Hematopoietic multipotent progenitor cell treated with erythropoietin and hydrocortisone succinate and interleukin-3 and kit ligand, for 4 days (in vitro differentiated cells): ENCODE measurements at places on chromosomes 5 and 9.

GRCh38 chr9:27548055-27548741 is 18.6 kb upstream of the MOB3B start:
- DNase-seq, result peak; percentile 74

- DNase-seq, result no peak
Observed at GRCh38 chr9:137522746-137523455, 27.3 kb downstream of the PNPLA7 start.

DNA sequence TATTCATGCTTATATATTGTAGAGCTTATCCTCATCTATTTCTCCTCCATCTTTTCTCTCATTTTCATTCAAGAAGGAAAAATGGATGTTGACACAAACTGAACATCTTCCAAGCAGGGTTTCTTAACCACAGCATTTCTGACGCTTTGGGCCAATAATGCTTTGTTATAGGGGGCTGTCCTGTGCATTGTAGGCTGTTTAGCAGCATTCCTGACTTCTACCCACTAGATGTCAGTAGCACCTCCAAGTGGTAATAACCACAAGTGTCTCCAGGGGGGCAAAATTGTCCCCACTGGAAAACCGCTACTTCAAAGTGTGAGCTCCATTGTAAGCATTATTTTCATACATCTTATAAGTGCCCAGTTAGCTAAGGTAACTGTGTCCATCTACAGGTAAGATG is 2.6 kb upstream of the TXNDC8 start:
- DNase-seq, result peak; percentile 57

GRCh38 chr9:98432134-98432533 is 176.7 kb upstream of the TBC1D2 start:
- DNase-seq, result no peak

DNA sequence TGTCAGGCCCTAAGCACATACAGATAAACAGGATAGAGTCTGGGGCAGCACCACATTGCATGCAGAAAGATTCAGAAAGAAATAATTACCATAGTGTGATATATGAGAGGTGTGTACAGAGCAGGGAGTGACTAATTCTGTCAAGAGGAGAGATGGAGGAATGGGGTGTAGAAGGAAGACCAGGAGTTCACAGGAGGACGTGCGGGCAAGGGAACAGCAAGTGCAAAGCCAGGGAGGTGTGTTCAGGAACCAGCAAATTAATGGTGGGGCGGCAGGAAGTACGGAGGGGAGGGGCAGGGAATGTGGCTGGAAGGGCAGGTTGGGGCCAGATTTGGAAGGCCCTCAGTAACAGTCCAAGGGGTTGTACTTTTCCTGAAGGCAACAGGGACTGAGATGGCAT is 17.4 kb downstream of the EGR1 start:
- DNase-seq, result no peak

DNA sequence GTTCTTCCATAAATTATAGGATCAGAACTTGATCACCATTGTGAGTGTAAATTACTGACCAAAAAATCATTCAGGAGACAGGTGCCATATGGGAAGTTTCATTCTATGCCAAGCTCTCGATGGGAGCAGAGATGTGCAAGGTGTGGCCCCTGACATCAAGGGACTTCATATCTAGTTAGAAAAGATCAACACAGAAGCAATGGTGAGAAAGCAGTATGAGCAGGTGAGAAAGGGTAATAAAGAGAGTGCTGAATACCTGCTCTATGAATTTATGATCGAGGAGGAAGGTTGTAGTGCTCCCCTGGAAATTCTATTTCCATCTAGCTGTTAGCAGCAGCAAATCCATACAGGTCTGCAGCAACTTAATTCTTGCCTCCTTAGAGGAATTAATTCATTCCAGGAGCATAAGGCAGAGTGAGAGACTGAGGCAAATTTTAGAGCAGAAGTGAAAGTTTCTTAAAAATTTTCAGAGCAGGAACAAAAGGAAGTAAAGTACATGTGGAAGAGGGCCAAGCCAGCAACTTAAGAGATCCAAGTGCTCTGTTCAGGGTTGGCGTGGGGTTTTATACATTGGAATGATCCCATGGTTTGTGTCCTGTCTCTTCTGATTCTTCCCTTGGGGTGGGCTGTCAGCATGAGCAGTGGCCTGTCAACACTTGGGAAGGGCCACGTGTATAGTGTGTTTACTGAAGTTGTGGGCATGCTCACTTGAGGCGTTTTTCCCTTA is 181.8 kb downstream of the SAXO1 start:
- DNase-seq, result no peak
